ENCODE measurements at places on chromosomes 11 and 22.

DNA sequence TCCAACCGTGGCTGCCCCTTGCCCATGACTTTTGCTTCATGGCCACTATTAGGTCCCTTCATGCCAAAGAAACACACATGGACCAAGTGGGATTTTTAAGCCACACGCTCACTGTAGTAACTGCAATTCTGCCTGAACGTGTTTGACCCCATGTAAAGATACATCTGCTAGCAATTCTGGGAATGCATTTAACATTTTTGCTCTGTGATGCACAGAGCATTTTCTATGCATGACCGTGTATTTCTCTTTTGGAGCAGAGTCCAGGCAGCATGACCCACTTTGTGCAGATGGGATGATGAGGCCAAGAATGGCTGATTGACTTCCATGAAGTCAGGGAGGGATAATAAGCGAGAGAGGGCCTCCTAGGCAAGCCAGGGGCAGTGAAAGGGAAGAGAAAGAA is 108.5 kb downstream of the TP53I11 start:
- no peak for DNase-seq

- no peak for DNase-seq
Measured at GRCh38 chr11:111063726-111064517, 181.6 kb upstream of the POU2AF2 start.

GRCh38 chr11:29321293-29322132 is 695.3 kb downstream of the KCNA4 start:
- no peak for DNase-seq

GRCh38 chr11:45899448-45900174 is 7.5 kb downstream of the FREY1 start:
- DNase-seq: peak; percentile 70

DNA sequence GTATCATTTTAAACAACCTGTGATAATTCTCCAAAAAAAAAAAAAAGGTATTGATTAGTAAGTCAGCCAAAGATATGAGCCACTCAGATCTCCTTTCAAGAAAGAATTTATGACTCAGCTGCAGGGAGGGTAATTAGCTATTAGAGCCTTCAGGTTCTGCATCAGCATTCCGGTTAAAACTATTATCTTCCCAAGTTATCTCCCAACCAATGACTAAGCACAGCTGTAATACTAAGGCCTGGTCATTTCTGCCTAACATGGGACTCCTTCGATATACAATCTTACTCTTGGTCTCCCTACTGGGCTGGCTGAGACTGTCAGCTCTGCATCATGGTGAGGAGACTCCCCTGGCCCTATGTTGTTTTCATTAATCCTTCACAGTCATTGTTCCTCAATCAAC is 60.4 kb downstream of the SBF2 start:
- DNase-seq: no peak

Data from naive thymus-derived CD4-positive, alpha-beta T cell (primary cell).